ENCODE measurements at places on chromosomes 2 and 18.

DNA sequence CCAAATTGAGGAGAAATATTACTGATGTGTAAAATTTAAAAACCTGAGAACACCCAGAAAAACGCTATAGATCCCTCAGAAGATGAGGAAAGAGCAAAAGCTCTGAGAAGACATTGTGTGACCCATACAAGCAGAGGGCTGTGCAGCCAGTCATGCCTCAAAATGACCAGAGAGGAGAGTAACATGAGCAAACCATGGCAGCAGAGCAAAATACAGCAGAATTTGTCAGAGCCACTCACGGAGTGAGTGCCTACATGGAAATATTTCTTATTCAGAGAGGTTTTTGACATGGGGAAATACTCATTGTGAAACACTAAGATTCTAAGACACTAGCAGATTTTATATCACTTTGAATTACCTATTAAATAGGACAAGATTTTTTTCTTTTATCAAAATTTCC lies 96.8 kb upstream of the DNAJC10 start:
- DNase-seq, result no peak

GRCh38 chr18:11146238-11146946 lies 3.0 kb downstream of the PIEZO2 start:
- DNase-seq, result no peak

GRCh38 chr2:73003027-73003426 lies 68.5 kb downstream of the SFXN5 start:
- DNase-seq, result no peak

- no peak for DNase-seq
Measured at GRCh38 chr2:7683196-7683595, 766.0 kb downstream of the RNF144A start.

GRCh38 chr2:47437287-47437686 lies 34.3 kb downstream of the MSH2 start:
- peak; percentile 49 for DNase-seq

DNA sequence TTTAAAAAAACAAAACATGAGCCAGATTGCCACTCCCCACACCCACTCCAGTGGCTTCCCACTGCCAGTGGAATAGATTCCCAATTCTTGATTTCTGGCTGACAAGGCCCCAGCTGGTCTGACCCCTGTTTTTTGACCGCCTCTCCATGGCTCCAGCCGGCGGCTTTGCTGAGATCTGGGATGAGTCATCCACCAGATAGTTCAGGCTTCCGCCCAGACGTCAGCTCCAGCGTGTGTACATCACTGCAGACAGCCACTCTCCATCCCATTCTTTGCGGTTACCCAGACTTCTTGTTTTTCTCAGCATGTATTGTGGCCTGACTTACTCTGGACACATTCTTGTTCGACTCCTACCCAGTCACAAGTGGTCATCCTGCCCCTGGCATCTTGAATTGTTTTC lies 227.9 kb downstream of the GBX2 start:
- peak; percentile 95 for DNase-seq

GRCh38 chr2:86372641-86373502 lies 35.4 kb upstream of the REEP1 start:
- peak; percentile 45 for DNase-seq

DNA sequence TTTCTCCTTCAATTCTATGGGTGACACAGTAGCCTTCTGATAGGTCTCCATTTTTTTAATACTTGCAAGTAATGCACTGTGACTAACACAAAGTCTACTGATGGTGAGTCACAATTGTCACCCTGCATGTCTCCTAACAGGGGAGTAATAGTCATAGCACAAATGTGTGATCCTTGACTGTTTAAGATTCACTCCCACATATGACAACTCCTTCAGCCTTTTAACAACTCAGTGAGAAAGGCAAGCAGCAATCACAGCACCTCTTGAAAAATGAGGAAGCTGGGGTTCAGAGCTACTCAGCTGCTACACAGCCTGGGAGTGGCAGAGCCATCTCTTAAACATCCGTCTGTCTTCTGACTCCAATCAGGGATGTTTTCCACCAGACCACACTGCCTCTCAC lies 63.8 kb downstream of the EHD3 start:
- peak; percentile 76 for DNase-seq

GRCh38 chr2:240472078-240472790 lies 36.8 kb downstream of the GPC1 start:
- DNase-seq, result no peak

GRCh38 chr2:95032868-95033603 lies 7.5 kb downstream of the MAL start:
- DNase-seq, result no peak

All from fibroblast of skin of scalp (primary cell).